ENCODE measurements at places on chromosomes 13 and 19. TPM values are rescaled to one million over a fixed set of nuclear protein-coding genes. Genes with fewer than 3 reads are reported as not detected.
A peak's percentile ranks its signal among the peaks of the same experiment; 100 is the strongest.

ZNF324B gene
- total RNA-seq: 9.9 TPM

DNA sequence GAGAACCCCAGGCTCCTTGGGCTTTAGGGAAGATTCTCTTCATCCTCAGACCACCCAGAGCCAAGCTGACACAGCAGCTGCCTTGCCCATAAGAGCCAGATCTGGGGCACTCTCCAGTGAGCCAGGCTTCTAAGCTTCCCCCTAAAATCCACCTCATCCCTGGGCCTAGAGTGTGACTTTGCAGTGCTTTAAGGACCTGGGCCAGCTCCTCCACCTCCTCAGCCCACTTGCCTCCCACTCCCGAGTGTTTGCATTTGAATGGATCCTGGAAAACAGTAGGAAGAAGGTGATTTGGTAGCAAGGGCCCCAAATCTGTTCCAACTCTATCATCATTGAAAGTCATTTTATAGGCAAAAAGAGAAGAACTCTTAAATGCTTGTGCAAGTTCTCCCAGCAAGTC lies 108.7 kb upstream of the UBL3 start:
- no peaks in the 10 kb centered on the region for H3K36me3 ChIP-seq
- H3K27ac ChIP-seq: no peak overlapping the region
- H3K4me3 ChIP-seq: no peak overlapping the region
- no peaks in the 10 kb centered on the region for H3K4me1 ChIP-seq

PTPRH gene
- total RNA-seq: 2.8 TPM

- no peak for DNase-seq
- H3K4me1 ChIP-seq: no peaks in the 10 kb centered on the region
- no peak overlapping the region for H3K27ac ChIP-seq
- no peaks in the 10 kb centered on the region for H3K27me3 ChIP-seq
These were observed 89.3 kb upstream of the UQCRFS1 start for GRCh38 chr19:29302002-29302928.

DNA sequence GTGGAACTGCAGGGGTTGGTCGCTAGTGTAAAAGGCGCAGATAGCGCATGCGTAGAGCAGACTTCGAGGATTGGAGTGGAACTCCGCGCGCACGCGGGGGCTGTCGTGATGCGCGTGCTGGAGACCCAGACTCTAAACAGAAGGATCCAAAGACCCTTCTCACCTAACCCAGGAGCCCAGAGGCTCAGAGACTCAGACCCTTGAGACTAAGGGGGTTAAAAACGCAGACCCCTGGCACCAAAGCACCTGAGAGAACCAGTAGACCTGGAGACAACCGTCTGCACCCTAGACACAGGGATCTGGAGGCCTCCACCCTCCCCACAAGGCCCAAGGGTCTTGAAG lies 567 bp upstream of the CTU1 start:
- peak overlapping the region; percentile 97 for H3K4me3 ChIP-seq
- no peak for DNase-seq
- H3K36me3 ChIP-seq: no peaks in the 10 kb centered on the region
- H3K4me1 ChIP-seq: no peaks in the 10 kb centered on the region
- H3K27ac ChIP-seq: no peak overlapping the region

LRRC25 gene
- 13.1 TPM for total RNA-seq

- no peaks in the 10 kb centered on the region for H3K27me3 ChIP-seq
- H3K27ac ChIP-seq: peak overlapping the region; percentile 92
- no peaks in the 10 kb centered on the region for H3K4me1 ChIP-seq
- H3K4me3 ChIP-seq: peak overlapping the region; percentile 91
- H3K36me3 ChIP-seq: peaks cover 11% of the 10 kb centered on the region
These were observed 9.9 kb downstream of the SPACA6 start for GRCh38 chr19:51702825-51703574.

CERS1 gene
- total RNA-seq: 0.50 TPM

DNA sequence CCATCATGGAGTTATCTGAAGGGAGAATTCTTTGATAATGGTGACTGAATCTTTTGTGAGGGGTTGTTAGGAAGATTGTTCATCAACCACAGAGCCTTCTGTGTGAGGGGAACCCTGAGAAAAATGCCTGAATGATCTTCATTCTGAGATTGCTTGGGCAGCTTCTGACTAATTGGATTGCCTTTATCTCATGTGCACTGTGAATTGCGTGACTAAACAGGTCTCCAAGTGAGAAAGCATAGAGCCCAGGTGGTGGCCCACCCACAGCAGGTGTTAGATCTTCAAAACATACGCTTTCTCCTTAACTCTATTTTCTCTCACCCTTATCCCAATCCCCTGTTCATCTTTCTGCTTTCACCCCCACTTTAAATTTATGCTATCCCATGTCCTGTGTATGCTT lies 58.3 kb downstream of the DOCK9 start:
- no peaks in the 10 kb centered on the region for H3K27me3 ChIP-seq
- H3K4me1 ChIP-seq: peaks cover 5% of the 10 kb centered on the region
- H3K27ac ChIP-seq: no peak overlapping the region
- H3K4me3 ChIP-seq: no peak overlapping the region
- no peaks in the 10 kb centered on the region for H3K36me3 ChIP-seq

- H3K27ac ChIP-seq: no peak overlapping the region
- H3K36me3 ChIP-seq: no peaks in the 10 kb centered on the region
- no peak overlapping the region for H3K4me3 ChIP-seq
- H3K4me1 ChIP-seq: no peaks in the 10 kb centered on the region
These were observed 100.2 kb upstream of the SIAH3 start for GRCh38 chr13:45951724-45952123.

DNA sequence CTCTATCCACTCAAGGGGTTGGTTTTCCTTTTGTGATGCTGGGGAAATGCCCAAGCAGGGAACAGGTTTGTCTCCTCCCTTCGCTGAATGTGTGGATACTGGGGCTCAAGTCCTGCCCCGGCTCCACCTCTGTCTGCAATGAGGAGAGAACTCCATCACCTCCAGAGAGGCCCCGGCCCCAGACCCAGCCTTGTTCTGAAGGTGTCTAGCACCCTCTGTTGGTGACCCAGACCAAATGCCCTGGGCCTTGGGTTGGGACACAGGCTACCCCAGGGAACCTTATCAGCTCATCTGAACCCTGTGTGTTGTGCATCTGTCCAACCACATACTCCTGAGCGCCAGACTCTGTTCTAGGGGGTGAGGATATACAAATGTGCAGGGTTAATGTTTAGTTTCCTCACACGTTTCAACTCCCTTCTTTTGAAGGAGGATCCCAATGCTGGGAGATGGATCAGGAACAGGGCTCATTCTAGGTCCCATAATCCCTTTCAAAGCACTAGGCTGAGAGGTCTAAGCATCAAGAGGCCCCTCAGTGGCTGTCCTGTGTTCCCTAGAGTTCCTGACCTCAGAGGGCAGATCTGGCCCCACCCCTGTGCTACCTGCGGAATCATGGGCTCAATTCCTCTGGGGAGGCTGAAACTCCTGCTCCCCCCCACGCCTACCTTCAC lies 112.5 kb upstream of the SLC7A1 start:
- no peaks in the 10 kb centered on the region for H3K4me1 ChIP-seq
- H3K27me3 ChIP-seq: no peaks in the 10 kb centered on the region
- DNase-seq: no peak
- H3K4me3 ChIP-seq: no peak overlapping the region
- H3K36me3 ChIP-seq: no peaks in the 10 kb centered on the region

- H3K27ac ChIP-seq: no peak overlapping the region
- H3K4me1 ChIP-seq: no peaks in the 10 kb centered on the region
- H3K36me3 ChIP-seq: no peaks in the 10 kb centered on the region
These were observed 3.6 kb upstream of the MYO1F start for GRCh38 chr19:8580710-8581281.

ZNF83 gene
- total RNA-seq: 90.4 TPM

- H3K4me1 ChIP-seq: no peaks in the 10 kb centered on the region
- no peaks in the 10 kb centered on the region for H3K36me3 ChIP-seq
- H3K27me3 ChIP-seq: no peaks in the 10 kb centered on the region
- peak overlapping the region; percentile 68 for H3K27ac ChIP-seq
- H3K4me3 ChIP-seq: peak overlapping the region; percentile 73
These were observed 1.0 kb downstream of the REX1BD start for GRCh38 chr19:18589380-18590272.

GRCh38 chr19:37955986-37956385 lies 49.0 kb downstream of the SIPA1L3 start:
- H3K4me3 ChIP-seq: no peak overlapping the region
- DNase-seq: no peak
- no peaks in the 10 kb centered on the region for H3K27me3 ChIP-seq
- no peak overlapping the region for H3K27ac ChIP-seq

DNA sequence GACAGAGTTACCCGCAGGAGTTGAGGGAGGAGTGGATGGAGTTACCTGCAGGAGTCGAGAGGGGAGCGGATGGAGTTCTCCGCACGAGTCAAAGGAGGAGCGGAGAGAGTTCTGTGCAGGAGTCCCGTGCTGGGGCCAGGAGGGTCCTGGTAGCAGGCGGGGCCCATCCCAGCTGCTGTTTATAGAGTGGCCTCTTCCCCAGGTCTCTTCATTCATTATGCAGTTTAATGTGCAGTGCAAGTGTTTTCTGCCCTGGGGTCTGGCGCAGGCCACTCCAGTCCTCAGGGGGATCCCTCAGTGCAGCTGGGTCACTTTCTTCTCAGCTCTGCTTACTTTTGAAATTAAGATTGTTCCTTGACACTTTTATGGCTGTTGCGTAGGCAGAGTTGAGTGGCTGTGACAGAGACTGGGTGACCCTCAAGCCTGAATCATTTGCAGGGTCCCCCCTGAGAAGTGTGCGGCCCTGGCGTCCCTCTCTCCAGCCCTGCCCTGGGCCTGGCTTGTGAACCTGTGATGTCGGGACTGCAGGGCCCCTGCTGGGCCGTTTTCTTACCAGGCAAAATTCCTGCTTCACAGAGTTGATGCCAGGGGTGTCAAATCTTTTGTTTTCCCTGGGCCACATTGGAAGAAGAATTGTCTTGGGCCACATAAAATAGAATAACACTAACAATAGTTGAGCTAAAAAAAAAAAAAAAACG lies 17.9 kb downstream of the TFDP1 start:
- DNase-seq: peak; percentile 56
- H3K4me1 ChIP-seq: no peaks in the 10 kb centered on the region
- H3K27ac ChIP-seq: no peak overlapping the region
- H3K4me3 ChIP-seq: no peak overlapping the region

FUT3 gene
- 3.0 TPM for total RNA-seq

AZU1 gene
- 0.50 TPM for total RNA-seq

CEACAM7 gene
- 0.16 TPM for total RNA-seq

- no peak overlapping the region for H3K4me3 ChIP-seq
- no peaks in the 10 kb centered on the region for H3K36me3 ChIP-seq
- no peak overlapping the region for H3K27ac ChIP-seq
- DNase-seq: no peak
These were observed 8.9 kb upstream of the TMEM160 start for GRCh38 chr19:47057328-47057727.

CCDC61 gene
- total RNA-seq: 22.2 TPM

RNF6 gene
- 29.0 TPM for total RNA-seq

- no peak overlapping the region for H3K27ac ChIP-seq
- H3K27me3 ChIP-seq: no peaks in the 10 kb centered on the region
- H3K4me3 ChIP-seq: no peak overlapping the region
- H3K4me1 ChIP-seq: peaks cover 36% of the 10 kb centered on the region
- DNase-seq: no peak
These were observed 20.8 kb downstream of the RANBP3 start for GRCh38 chr19:5957170-5957569.

DNA sequence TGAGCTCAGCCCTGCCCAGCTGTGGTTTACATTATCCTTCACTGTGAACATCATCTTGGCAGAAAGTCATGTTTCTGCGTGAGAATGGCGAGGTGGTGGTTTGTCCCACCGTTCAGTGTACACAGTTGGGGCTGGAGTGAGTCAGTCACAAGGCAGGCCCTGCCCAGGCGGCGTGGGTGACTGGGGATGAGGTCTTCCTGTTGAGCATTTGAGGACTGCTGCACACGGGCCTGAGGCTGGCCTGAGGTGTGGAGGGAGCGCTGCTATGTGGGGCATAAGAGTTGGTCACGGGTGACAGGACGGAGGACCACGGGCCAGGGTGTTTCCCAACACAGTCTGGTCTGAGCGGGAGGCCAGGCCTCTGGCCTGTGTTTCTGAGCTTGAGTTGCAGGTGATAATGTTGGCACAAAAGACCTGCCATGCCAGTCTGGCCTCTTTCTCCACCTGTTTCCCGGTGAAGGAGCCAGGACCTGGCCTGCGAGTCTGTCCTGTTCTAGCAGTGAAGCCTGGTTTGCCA lies 13.4 kb upstream of the C19orf33 start:
- H3K4me1 ChIP-seq: no peaks in the 10 kb centered on the region
- DNase-seq: no peak

DNA sequence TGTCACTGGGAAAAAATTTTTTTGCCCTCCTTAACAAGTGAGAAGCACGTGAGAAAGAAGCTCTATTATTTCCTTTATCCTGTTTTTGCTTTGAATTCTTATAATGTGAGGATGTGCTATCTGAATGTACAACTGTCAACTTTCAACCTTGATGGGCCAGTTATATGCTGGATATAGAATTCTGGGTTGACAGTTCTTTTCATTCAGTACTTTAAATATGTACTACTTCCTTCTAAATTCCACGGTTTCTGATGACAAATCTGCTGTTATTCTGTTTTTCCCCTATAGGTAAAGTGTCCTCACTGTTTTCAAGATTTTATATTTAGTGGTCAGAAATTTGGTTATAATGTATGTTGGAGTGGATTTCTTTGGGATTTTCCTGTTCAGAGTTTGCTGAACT lies 29.9 kb downstream of the ZDHHC20 start:
- no peaks in the 10 kb centered on the region for H3K27me3 ChIP-seq
- no peaks in the 10 kb centered on the region for H3K36me3 ChIP-seq
- DNase-seq: no peak
- H3K4me1 ChIP-seq: no peaks in the 10 kb centered on the region
- H3K27ac ChIP-seq: no peak overlapping the region
- H3K4me3 ChIP-seq: no peak overlapping the region

GRCh38 chr19:35336166-35336955 lies 7.4 kb downstream of the CD22 start:
- H3K4me1 ChIP-seq: no peaks in the 10 kb centered on the region
- no peak for DNase-seq
- H3K4me3 ChIP-seq: no peak overlapping the region
- H3K27ac ChIP-seq: no peak overlapping the region
- H3K27me3 ChIP-seq: no peaks in the 10 kb centered on the region
- no peaks in the 10 kb centered on the region for H3K36me3 ChIP-seq

ZNF730 gene
- 0.60 TPM for total RNA-seq

- peak overlapping the region; percentile 89 for H3K27ac ChIP-seq
- peak overlapping the region; percentile 86 for H3K4me3 ChIP-seq
- peak; percentile 91 for DNase-seq
- H3K36me3 ChIP-seq: no peaks in the 10 kb centered on the region
- H3K4me1 ChIP-seq: peaks cover 7% of the 10 kb centered on the region
These were observed 22.6 kb downstream of the IPO5 start for GRCh38 chr13:97975848-97976609.

DNA sequence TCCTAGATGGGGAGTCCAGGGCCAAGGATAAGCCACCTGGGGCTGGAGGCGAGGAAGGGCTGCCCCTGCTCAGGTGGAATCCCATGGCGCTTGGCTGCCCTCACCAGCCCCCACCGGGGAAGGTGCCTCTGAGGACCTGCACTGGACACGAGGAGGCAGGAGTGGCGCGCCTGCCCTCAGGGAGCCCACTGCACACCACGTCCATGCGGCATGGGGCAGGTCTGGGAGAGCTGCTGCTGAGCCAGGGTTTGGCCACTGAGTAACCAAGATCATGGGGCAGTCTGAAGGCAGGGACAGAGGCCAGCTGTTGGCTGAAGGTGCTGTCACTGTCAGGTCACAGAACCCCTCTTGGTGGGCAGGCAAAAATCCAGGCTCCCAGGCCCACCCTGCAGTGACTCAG lies 25.9 kb downstream of the ELAVL1 start:
- no peak for DNase-seq
- H3K27ac ChIP-seq: peak overlapping the region; percentile 60
- H3K4me1 ChIP-seq: peaks cover 57% of the 10 kb centered on the region

GRCh38 chr19:42529248-42529764 lies 1.0 kb upstream of the CEACAM1 start:
- H3K27me3 ChIP-seq: no peaks in the 10 kb centered on the region
- peak overlapping the region; percentile 68 for H3K4me3 ChIP-seq
- H3K27ac ChIP-seq: peak overlapping the region; percentile 87
- peak; percentile 75 for DNase-seq

TMEM150B gene
- 3.6 TPM for total RNA-seq

Data from kidney (tissue), 22 donors.